ENCODE measurements at places on chromosomes 6 and 20. TPM values are rescaled to one million over a fixed set of nuclear protein-coding genes. Genes with fewer than 3 reads are reported as not detected.

The IFNGR1 gene
- total RNA-seq: 105 TPM

The CDSN gene
- not detected for total RNA-seq

DNA sequence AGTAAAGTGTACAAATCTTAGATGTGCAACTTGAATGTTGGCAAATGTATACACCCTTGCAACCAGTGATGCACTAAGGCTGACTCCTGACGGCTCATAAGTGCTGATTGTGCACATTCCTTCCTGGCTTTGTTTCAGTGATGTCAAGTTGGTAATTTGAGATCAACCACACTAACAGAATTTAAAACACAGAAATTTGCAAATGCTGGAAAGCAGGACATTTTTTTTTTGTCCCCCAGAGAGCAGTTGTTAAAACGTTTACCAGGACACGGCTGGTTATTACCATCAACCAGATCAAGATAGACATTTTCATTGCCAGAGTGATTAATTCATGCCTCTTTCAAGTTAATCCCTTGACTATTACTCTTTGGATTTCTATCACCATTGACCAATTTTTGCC, 735.6 kb downstream of the RFPL4B start:
- peak; percentile 36 for DNase-seq

The PGC gene
- total RNA-seq: not detected

- peak; percentile 64 for DNase-seq
Measured at GRCh38 chr20:34834459-34834893, 9.0 kb upstream of the NCOA6 start.

GRCh38 chr6:34955442-34955841, 66.4 kb downstream of the ANKS1A start:
- DNase-seq: peak; percentile 73

GRCh38 chr6:104788400-104788799, 71.3 kb downstream of the HACE1 start:
- no peak for DNase-seq

The MTFR2 gene
- 3.4 TPM for total RNA-seq

- peak; percentile 31 for DNase-seq
Measured at GRCh38 chr6:127192911-127193541, 73.6 kb upstream of the RNF146 start.

The SYCP2L gene
- 0.17 TPM for total RNA-seq

The SCUBE3 gene
- total RNA-seq: 0.85 TPM

DNA sequence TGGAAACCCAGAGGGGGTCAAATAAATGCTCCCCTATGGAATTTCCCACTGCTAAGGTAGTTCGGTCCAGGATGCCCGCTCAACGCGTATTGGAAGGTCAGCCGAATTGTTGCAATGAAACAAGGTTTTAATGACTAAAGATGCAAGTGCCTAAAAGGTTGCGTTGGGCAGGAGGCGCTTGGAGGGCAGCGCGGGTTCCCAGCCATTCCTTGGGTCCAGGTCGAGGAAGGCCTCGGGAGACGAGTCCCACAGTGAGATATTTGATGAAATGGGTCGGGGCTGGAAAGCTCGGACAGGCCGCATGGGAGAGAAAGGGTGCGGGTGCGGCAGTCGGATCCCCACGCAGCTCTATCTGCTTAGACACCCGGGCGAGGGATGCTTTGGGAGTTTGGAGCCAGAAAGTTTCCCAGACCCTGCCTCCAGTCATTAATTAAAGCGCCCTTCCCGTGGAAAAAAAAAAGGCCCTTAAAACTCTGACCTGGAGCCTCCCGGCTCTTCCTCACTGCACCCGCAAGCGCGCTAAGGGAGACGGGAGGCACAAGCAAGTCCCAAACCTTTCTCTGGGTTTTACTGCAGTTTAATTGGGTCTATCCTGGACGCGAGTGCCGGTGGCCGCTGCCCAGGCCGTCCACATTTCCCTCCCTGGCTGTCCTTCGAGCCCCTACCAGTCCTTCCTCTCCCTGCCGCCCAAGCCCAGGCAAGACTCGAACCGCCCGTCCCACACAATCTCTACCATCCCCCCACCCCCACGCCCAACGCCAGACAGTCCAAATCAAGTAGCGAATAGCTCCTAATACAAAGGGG, 24.2 kb downstream of the TFAP2A start:
- no peak for DNase-seq

DNA sequence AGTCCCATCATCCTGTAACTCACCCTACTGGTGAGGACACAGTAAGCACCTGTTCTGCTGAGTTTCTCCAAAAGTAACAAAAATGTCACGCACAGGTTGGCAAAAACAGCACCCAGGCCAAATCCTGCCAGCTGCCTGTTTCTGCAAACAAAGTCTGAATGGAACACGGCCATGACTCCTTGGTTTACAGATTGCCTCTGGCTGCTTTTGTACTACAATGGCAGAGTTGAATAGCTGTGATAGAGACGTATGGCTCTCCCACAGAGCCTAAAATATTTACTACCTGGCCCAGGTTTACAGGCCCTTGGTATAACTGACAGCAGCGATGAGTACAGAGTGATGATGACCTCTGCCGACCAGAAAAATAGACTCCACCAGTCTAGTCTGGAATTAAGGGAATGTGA, 52.6 kb downstream of the CNKSR3 start:
- no peak for DNase-seq

- no peak for DNase-seq
Measured at GRCh38 chr6:56278171-56278591, 30.8 kb upstream of the COL21A1 start.

DNA sequence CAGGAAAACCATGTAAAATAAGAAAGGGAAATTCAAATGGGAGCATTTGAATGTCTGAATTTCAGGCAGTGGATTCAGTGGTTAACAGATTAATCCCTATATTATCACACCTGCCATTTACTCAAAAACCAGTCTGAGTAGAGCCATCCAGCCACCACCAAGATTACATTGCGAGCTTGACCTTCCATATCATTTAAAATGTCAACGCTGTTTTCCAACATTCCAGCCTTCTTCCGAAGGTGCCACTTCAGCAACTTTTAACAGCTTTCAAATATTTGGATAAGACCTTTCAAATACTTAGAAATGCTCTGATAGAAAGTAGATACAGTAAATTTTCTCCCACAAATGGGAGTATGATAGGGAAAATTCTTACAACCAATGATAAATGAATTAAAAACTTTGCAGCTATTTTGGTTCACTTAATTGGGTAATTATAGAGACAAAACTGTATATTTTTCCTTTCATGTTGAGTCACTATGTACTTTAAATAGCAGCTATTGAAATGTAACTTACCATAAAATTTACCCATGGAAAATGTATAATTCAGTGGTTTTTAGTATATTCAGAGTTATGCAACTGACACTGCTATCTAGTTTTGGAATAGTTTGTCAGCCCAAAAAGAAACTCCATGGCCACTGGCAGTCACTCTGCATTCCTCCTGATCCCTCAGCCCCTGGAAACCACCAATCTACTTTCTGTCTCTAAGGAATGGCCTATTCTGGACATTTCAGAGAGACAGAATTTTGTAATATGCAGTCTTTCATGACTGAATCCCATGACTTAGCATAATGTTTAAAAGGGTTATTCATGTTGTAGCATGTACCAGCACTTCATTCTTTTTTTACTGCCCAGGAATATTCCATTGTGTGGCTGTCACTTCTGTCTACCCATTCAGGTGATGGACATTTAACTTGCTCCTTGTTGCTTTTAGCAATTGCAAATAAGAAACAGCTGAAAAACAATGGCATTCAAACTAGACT, 21.5 kb downstream of the EZR start:
- DNase-seq: no peak

- peak; percentile 99 for DNase-seq
Measured at GRCh38 chr6:32393665-32394420, 13.1 kb downstream of the BTNL2 start.

DNA sequence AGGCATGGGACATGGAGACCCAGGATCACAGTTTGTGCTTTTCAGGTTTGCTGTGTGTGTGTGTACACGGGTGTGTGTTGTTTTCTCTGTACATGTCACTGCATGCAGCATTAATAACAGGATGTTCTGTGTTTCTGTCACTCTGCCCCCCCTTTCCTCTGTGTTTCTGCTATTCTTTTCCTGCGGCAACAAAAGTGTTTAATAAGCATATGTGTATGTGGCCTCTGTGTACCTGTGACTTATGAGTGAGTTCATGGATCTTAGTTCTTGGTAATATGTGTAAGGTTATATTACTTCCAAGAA, 9.8 kb downstream of the SYNGAP1 start:
- peak; percentile 13 for DNase-seq

The TRERF1 gene
- 0.17 TPM for total RNA-seq

The COL11A2 gene
- total RNA-seq: 0.28 TPM

DNA sequence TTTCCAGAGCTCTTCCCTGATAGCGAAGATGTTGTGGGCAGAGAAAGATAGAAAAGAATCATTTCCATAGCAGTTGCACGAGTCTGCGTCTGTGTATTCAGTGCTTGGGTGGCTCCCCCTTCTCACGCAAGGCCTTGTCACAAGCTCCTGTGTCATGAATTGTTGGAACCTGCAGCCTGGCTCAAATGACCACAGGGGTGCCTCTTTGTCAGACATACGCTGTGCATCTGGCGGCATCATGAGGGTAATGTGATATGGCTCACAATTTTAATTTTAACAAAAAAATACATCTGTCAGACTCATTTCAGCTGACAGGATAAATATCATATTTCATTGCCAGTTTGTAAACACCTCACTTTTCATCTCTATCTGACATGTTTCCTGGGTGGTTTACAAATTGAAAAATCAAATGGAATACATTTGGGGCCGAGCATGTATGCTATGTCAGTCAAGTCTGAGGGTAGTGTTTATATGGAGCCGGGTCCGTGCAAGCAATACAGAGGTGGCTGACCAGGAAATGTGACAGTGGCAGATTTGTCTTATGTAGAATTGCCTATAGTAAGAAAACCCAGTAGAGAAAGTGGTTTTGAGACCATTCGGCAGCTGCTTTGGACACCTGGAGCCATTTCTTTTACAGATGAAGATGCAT, 90.9 kb downstream of the CAP2 start:
- no peak for DNase-seq

The MOCS1 gene
- 12.8 TPM for total RNA-seq

The COL20A1 gene
- under 0.01 TPM for total RNA-seq

DNA sequence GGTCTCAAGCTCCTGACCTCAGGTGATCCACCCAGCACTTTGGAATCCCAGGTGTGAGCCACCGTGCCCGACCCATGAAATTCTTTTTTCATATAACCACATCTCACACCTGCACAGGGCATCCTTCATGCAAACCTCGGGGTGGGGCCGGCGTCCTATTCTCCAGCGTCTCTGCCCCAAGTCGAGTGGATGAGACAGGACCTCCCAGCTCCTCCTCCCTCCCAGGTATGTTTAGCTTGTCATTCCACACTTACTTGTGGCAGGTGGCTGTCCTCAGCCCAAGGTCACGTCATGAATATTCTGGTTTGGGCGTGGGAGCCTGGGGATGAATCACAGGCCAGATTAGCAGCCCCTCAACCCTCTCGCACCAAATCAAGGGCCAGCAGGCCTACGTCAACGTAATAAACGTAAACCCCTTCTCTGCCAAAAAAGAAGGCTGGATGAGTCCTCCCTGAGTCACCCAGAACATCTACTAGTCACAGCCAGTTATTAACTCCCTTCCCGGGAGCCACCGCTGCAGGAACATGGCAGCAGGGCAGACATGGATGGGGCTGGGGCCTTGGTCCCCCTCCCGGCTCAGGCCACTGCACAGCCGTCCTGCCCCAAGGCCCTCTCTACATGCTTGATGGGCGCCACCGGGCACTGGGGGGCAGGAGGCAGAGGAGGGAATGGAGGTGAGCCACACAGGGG, 91.7 kb downstream of the YTHDF1 start:
- no peak for DNase-seq

The RNF5 gene
- total RNA-seq: 53.1 TPM

- DNase-seq: no peak
Measured at GRCh38 chr6:160428069-160428430, 79.9 kb downstream of the SLC22A3 start.

The MYMX gene
- total RNA-seq: 0.23 TPM

- no peak for DNase-seq
Measured at GRCh38 chr6:51289041-51289440, 470.4 kb downstream of the TFAP2B start.

GRCh38 chr6:79861023-79861422, 86.3 kb downstream of the ELOVL4 start:
- no peak for DNase-seq

DNA sequence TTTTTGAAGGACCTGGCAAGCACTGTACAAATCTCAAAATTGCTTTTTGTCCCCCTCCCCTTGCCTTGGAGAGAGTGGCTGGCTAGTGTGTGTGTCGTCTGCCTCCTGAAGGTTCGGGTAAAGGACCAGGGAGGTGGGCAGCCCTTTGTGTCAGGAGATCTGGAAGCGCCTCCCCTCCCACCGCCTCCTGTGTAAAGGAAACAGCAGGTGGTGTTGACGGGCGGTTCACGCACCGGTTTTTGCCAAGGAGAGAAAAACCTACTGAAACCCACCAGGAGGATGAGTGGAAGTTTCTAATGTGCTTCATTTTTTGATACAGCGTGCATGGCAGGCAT, 1.2 kb downstream of the ENTPD6 start:
- DNase-seq: no peak

The GLP1R gene
- not detected for total RNA-seq

DNA sequence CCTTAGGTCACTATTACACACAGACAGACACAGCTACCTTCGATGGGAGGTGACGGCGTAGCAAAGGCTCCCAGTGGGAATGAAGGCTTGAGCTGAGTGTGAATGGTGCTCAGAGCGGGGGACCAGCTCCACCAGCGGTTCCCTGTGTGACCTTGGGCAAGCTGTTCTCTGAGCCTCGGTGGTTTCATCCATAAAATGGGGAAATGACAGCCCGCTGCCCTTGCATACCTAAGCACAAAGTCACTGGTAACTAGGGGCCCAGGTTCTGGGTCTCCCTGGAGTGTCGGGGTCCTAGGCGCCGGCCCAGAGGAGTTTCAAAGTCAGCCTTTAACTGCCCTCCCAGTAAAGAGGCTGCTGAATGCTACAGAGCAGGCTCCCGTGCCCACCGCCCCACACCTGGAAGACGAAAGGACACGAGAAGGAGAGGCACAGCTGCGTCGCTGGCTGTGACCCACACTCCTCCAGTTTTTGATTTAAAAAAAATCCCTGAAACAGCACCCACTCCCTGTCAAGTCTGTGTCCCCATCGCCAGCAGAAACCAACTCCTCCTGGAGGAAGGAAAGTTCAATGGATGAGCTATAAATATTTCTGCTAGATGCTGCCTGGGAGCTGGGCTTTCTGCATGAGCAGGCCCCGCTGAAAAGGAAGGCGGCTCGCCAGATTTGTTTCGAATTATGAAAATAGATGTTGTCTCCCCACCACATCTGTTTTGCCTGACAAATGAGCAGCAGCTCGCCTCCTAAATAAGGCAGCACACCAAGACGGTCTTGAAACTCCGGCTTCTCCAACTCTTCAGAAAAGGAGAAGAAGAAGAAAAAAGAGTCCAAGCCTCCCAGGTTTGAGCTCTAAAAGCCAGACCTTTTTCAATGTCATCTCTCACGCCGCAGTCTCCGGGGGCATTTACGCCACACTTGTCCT, 27.4 kb downstream of the PMEPA1 start:
- DNase-seq: no peak

- DNase-seq: peak; percentile 87
Measured at GRCh38 chr6:158072083-158072721, 90.5 kb downstream of the SYNJ2 start.

- DNase-seq: no peak
Measured at GRCh38 chr6:996271-996852, 303.4 kb upstream of the EXOC2 start.

GRCh38 chr6:51283723-51284355, 465.2 kb downstream of the TFAP2B start:
- no peak for DNase-seq

The PTGIS gene
- 1.9 TPM for total RNA-seq

The TTLL9 gene
- total RNA-seq: not detected

Measured in dermis blood vessel endothelial cell (primary cell).